ENCODE measurements at places on chromosomes 1 and 21.

DNA sequence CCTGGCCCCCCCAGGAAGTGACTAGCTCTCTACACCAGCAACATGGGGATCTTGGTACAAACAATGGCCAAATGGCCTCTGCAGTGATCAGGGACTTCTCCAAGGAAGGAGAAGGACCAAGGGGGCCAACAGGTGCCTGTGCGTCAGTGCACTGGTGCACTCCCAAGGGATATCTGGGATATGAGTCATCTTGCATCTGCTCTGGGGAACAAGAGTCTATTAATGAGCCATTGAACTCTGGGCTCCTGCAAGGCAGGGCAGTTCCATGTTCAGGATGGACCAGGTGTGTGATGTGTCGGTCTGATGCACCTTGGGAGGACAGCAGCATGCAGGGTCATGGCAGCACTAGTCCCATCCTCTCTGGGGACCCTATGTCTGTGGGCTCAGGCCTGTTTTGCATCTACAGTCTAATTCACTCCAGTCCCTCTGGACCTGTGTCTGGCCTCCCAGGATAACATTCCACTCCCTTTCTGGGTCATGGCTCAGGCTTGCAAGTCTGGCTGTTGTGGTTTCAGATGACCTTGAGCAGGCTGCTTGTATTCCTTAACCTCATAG is 125.3 kb downstream of the TRABD2B start:
- no peak for DNase-seq

GRCh38 chr1:82795508-82796149 is 994.9 kb downstream of the ADGRL2 start:
- no peak for DNase-seq

GRCh38 chr1:4404854-4405590 is 249.4 kb upstream of the AJAP1 start:
- no peak for DNase-seq

- DNase-seq = no peak
Measured at GRCh38 chr1:202036595-202037387, 26.4 kb downstream of the ELF3 start.

GRCh38 chr21:45555251-45555556 is 13.0 kb upstream of the SLC19A1 start:
- DNase-seq = no peak

DNA sequence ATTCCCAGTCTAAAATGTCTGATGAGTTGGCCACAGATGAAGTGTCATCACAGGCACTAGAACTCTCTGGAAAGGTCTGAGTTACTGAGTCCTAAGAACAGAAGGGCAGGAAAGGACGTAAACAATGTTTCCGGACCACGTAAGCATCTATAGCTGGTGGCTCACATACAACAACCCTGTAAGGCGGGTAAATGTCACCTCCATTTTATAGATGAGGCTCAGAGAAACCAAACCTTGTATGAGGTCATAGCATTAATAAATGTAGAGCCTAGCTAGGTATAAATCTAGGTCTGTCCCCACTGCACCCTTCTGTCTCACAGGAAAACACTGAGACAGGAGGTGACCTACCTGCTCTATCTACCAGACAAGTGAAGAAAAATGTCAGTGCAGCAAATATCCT is 86.6 kb downstream of the CSMD2 start:
- no peak for DNase-seq

DNA sequence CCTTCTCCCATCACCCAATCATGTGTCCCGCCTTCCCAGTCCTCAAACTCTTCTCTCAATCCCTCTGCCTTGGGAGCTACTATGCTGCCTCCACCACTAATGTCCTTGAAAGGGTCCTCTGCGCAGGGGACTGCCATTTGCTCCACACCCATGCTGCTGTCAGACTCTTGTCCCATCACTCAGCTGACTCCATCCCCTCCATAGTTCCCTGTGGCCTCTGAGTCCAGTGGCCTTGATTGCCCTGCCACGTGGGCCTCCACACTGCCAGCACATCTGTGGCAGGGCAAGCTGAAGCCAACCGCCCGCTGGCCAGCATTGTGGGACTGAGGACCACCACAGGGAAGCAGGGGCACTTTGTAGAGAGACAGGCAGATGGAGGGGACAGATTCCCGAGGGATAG is 1.3 kb upstream of the TNNT2 start:
- no peak for DNase-seq

GRCh38 chr1:182229921-182230491 is 161.6 kb downstream of the GLUL start:
- no peak for DNase-seq

DNA sequence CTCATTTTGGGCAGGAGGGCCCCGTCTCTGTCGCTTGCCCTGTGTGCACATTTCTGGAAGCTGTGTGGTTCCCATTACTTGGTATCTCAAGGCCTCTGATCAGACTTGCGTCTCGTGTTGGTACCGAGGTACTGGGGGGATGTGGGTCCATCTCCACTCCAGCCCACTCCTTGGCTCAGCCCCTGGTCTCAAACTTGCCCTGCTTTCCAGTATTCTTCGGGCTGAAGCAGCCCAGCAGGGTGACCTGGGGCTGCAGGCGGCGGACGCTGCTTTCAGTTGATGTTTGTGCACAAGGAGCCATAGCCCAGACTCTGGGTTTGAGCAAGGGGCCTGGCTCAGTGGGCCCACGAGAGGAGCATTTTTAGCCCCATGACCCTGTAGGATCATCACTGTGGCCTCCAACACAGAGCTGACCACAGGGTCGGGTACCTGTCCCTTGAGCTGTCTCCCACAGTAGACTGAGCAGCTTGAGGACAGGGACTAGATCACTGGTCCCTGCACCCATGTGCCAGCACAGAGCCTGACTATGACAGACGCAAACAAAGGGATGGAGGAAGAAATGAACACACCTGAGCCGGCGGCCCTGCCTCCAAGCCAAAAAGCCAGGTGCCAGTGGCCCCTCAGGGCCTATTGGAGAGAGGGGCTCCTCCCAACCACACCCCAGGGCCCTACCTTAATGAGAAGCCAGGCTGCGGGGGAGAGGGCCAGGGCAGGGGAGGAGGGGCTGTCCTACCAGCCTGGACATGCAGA is 46.8 kb downstream of the CHD5 start:
- no peak for DNase-seq

DNA sequence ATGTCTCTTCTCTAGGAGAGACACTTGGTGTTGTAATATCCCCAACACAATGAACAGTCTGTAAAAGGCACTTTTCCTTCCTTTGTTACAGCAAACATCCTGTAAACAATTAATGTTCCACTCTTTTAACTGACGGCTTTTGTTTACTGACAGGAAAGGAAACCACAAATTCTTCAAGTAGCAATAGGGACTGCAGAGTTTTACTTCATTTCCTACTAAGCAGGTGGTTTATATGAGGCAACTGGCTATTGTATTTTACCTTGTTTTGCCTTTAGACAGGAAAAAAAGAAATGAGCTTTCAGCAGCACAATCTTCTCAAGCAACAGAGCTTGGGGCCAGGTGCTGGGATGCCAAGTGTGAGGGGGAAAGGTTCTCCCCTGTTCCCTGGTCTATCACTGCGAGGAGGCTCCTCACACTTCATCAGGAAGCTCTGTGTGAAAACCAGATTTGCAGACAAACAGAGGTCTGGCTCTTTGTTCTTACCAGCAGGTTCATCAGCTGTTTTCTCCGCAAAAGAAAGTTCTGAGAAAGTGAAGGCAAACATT is 51.2 kb downstream of the SIPA1L2 start:
- DNase-seq = no peak

GRCh38 chr1:209265301-209265700 is 318.2 kb upstream of the CAMK1G start:
- no peak for DNase-seq

DNA sequence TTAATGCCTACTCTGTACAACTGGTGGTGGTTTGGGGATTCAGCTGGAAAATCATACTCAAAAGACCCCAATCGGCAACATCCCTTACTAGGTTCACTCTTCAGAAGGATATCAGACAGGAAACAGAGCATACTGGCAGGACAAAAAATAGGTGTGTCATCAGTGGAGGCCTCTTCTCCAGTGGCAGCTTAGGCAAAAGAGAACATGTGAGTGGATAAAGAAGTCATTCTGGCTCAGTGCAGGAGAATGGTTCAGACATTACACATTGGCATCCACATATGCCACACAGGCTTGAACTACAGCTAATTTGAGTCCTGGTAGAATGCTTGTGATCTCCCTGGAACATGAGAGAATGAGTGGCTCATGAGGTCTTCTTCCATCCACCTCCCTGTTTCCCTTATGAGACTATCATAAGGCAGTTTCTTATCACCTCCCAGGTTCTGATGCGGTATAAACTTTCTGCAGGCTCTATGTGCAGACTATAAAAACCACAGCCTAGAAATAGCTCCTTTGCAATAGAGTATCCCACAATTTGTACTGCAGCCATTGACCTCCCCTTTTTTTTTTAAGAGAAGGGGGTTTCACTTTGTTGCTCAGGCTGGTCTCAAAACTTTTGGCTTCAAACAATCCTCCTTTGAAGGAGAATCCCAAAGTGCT is 24.7 kb downstream of the VAMP4 start:
- no peak for DNase-seq
